ENCODE measurements at places on chromosomes 6 and 20.

DNA sequence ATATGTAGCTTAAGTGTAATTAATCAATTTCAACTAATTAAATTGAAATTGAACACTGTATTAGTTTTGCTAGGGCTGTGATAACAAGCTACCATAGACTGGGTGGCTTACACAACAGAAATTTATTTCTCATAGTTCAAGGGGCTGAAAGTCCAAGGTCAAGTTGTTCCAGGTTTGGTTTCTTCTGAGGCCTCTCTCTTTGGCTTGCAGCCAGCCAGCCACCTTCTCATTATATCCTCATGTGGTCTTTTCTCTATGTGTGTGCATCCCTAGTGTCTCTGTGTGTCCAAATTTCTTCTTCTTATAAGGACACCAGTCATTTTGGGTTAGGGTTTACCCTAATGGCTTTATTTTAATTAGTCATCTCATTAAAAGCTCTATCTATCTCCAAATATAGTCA, 611.7 kb downstream of the UTRN start:
- DNase-seq, result no peak

- DNase-seq, result no peak
Observed at GRCh38 chr6:105859457-105859856, 226.7 kb upstream of the PRDM1 start.

- no peak for DNase-seq
Observed at GRCh38 chr6:33375143-33375671, 16.4 kb upstream of the KIFC1 start.

- no peak for DNase-seq
Observed at GRCh38 chr6:90790696-90791095, 203.8 kb upstream of the MAP3K7 start.

DNA sequence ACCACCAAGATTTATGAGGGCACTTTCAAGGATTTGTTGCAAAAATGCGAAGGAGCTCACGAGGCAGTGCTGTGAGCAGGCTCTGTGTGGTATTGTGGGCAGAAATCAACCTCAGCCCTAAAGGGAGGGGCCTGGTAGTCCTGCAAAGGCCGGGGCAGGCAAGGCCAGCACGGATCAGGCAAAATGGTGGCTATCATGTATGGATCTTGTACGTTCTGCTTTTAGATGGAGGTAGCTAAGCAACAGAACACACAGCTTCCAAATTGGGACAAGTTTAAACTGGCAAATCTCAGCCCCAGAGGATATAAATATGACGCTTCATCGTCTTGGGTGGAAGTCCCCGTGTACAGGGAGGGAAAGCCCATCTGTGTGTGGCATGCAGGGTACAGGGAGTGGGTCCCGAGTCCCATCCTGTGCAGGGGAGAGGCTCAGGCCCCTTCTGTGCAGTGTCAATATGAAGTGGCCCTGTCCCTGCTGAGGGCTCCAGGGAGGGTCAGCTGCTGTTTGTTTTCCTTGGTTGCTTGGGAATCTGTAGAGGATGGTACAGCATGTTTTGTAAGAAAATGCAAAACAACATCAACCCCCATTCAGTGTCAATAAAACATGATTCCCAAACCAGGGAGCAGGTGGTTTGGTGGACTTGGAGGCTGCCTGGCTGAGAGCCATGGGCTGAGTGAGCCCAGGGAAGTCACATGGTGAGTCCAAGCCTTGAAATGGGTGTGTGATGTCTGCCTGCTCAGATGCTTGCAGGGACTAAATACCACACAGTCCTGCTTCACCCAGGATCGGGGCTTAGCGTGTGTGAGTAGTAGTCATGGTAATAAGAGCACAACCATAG, 113.0 kb downstream of the SYCP2 start:
- no peak for DNase-seq

GRCh38 chr20:22729180-22729579, 144.8 kb upstream of the FOXA2 start:
- no peak for DNase-seq

DNA sequence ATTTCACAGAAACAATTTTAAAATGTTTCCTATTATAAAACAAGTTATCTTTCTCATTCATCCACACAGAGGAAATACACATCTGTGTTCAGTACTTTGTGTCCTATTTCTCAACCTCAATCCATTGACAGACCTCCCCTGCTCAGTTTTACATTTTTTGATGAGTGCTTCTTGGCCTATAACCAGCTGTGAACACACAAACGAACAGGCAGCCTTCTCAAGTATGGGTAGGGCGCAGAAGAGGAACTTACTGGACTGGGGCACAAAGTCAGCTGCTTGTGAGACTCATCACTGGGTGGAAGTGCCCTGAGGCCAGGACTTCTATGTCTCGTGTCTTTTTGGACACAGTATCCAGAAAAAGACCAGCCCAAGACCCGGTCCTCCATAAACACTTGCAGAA, 2.8 kb downstream of the RPS6KA2 start:
- no peak for DNase-seq

DNA sequence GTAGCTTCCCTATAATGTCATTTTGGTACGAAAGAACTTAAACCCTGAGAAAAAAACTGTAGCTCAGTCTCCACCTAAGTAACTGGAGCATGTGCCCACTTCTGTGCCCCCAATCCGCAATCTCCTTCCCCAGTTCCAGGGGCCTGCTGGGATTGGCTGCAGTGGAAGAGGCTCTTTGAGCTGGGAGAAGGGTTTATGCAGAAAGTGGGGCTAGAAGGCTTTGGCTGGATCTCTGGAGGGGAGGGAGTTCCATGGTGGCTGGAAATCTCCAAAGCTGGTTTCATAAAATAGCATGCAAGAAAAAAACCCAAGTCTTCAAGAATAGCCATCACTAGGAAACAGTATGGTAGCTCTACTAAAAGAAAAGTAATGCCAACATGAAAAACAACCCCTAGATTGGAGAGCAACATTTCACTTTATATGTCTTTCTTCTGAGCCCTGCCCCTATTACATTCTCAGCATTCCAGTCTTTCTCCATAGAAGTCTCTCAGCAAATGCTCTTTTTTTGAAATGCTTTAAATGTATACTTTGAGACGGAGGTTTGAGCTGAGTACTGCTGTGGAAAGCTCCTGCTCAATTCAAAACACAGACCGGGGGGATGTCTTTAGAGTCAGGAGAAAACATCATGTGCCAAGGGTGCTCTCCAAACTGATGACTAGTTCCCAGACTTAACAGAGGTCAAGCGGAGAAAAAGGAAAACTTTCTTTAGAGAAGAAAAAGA, 36.0 kb upstream of the FOXO3 start:
- no peak for DNase-seq

- no peak for DNase-seq
Observed at GRCh38 chr6:53347250-53347920, 1.4 kb downstream of the ELOVL5 start.

DNA sequence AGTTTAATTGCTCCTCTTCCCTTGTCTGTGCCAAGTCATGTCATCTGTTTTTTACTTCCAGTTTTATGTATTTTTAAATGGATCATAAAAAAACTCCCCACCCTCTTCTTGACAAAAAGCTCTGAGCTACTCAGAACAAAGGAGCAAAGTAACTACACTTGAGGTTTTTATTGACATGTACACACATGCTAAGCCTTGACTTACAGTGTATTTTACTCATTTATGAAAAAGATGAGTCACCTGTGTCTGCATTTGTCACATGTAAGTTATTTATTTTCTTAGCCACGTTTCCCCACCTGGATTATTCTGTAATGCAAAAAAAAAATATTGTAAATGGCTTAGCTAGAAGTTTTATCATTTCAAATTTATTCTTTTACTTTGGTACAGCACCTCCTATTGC, 628.8 kb upstream of the SLC35B3 start:
- DNase-seq, result no peak

- no peak for DNase-seq
Observed at GRCh38 chr6:139129284-139129683, 5.6 kb upstream of the HECA start.

GRCh38 chr6:44674226-44675155, 287.0 kb downstream of the CDC5L start:
- no peak for DNase-seq

GRCh38 chr6:92810913-92811312, 608.4 kb downstream of the EPHA7 start:
- no peak for DNase-seq

DNA sequence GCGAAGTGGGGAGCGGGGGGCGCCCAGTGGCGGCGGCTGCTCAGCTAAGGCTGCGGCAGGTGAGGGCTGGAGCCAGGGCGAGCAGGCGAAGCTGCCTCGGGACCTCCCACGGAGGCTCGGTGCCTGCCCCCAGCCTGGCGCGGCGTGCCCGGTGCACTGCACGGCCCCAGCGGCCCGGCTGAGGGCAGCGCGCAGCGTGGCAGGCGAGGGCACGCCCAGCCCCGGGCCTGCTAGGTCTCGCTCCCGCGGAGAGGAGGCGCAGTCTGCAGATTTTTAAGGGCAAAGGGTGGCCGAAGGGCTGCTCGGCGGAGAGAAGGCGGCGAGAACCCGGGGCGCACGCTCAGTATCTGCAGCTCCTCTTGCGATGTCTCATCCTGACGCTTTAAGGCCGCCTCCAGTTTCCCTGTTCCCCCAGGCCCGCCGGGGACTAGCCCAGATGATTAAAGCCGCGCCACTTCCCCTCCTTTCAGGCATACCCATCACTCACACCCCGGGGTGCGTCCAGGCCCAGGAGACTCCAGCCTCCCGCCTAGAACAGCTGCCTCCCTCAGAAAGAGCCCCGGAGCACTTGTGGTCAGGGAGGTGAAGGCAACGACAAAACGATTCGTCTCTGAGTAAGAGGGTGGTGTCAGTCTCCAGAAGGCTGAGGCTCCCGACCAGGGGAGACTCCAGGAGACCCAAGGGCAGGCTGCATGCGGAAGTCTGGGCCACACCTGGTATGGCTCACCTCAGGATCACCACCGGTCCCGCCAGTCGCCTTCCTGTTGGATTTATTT, at the start of gene FERMT1:
FERMT1 (minus strand) TSS at position 158 of the 776 bp plus-strand sequence. CDS start 3,476 bp downstream, outside the sequence.
- no peak for DNase-seq

- no peak for DNase-seq
Observed at GRCh38 chr6:15255481-15255880, 9.6 kb downstream of the JARID2 start.

- no peak for DNase-seq
Observed at GRCh38 chr6:53718597-53719460, 53.3 kb upstream of the KLHL31 start.

DNA sequence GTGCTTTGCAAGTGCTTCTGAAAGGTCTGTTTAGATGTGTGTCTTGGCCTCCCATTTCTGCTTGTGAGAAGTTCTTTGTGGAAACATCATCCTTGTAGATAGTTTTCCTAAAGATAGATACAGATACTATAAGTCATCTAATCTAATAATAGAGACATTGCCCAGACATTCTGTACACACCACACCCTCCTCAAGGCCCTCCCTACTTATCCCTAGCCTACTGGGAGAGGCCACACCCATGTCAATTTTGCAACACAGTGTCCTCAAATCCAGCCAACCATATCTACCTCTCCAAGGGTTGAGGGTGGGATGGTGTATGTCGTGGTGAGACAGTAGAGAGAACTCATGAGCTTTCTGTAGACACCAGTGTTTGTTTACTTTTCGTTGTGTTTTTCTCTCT, 6.2 kb downstream of the KDM1B start:
- DNase-seq, result no peak

DNA sequence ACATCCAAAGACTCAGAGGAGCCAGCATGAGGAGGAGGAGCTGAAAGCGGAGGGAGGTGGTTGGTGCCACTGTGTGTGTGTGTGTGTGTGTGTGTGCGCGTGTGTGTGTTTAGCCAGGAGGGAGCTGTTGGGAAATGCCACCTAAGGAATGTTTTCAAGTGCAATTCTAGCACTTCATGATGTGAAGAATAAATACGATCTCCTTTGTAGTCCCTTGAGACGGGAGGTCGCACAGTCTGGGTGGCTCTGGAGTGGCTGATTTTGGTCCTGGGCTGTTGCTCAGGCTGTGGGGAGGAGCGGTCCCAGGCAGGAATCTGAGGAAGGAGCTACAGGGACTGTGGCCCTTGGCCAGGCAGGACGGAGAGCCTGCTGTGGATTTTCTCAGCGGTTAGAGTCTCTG, 93.7 kb downstream of the PPP1R14C start:
- no peak for DNase-seq

DNA sequence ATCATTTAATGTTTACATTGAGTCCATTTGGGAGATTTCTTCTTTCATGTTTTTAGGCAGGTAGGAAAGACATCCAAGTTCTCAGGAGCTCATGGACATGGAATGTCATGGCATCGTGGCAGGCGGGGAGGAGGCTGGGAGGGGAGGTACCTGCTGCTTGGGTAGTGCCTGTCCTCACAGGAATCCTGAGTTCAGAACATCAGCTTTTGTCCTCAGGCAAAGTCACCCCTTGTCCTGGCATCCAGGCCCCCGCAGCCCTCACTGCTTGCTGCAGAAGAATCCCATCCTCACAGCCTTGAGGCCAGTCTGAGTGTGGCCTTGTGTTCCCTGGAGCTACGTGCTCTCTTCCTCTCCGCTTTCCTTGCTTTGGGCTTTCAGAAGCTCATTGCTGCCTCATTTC, 157.4 kb downstream of the CFAP61 start:
- DNase-seq, result no peak

GRCh38 chr20:57282670-57283361, 16.4 kb upstream of the BMP7 start:
- no peak for DNase-seq

GRCh38 chr20:11041396-11041795, 367.6 kb upstream of the JAG1 start:
- DNase-seq, result no peak

DNA sequence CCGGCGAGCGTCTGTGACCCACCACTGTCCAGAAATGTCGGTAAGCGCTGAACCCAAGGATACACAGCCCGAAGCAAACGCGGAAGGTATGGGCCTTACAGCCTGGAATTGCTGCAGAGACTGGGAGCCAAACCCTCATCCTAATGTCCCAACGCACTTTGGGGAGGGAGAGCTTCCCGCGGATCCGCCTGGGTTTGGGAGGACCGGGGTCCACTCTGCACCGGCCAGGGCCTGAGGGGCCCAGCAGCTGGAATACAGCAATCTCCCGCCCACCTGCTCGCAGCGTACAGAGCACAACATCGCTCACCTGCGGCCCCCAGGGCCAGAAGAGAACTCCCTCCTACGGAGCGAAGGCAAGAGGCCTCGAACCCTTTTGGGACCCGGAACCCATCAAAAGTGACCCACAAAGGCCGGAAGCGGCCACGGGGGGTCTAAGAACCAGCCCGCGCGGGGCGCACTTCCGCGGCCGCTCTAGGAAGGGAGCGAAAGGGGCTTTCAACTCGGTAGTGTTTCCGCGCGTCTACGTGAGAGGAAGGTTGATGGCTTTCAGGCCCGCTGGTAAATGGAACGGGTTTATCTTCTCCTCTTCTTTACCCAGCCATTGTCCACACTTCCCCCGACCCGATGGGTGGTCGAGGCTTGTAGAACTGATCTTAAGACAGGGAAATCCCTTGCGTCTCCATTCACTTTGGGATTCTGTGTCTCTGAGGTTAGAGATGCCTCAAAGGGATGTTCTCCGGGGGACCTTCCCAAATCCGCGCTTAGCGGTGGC, at the start of gene ZSCAN12:
ZSCAN12 (minus strand) TSS at position 398 of the 772 bp plus-strand sequence. CDS start 1,342 bp downstream, outside the sequence.
- peak; percentile 84 for DNase-seq

DNA sequence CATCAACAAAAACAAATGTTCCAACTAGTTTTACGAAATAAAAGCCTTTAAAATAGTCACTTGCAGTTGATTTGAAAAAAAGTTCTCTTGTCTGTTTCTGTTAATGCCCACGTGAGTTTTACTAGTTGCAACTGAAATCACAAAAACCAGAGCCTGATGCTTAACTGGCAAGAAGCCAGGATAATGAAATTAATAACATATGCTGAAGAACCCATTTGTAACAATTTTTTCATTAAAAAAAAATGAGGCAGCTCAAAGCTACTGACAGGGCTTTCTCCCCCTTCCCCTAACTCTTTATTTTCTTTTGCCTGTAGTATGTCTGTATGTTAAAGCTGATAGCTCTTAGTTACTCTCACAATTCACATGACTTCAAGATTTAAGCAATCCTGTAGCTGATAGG, 132.7 kb upstream of the EYA4 start:
- DNase-seq, result no peak

- no peak for DNase-seq
Observed at GRCh38 chr20:6994452-6994851, 227.0 kb downstream of the BMP2 start.

- no peak for DNase-seq
Observed at GRCh38 chr6:37283671-37284151, 25.8 kb upstream of the TMEM217 start.
